ENCODE measurements at places on chromosomes 1 and 21. TPM values are rescaled to one million over a fixed set of nuclear protein-coding genes. Genes with fewer than 3 reads are reported as not detected.

The CAPZB gene
- total RNA-seq, result 224 TPM

- no peak overlapping the region for H3K4me3 ChIP-seq
- H3K4me1 ChIP-seq, result no peaks in the 10 kb centered on the region
- no peak overlapping the region for H3K27ac ChIP-seq
- no peaks in the 10 kb centered on the region for H3K27me3 ChIP-seq
These were observed 15.6 kb upstream of the ATP1B1 start for GRCh38 chr1:169090900-169091311.

The SLC1A7 gene
- total RNA-seq, result 1.2 TPM

DNA sequence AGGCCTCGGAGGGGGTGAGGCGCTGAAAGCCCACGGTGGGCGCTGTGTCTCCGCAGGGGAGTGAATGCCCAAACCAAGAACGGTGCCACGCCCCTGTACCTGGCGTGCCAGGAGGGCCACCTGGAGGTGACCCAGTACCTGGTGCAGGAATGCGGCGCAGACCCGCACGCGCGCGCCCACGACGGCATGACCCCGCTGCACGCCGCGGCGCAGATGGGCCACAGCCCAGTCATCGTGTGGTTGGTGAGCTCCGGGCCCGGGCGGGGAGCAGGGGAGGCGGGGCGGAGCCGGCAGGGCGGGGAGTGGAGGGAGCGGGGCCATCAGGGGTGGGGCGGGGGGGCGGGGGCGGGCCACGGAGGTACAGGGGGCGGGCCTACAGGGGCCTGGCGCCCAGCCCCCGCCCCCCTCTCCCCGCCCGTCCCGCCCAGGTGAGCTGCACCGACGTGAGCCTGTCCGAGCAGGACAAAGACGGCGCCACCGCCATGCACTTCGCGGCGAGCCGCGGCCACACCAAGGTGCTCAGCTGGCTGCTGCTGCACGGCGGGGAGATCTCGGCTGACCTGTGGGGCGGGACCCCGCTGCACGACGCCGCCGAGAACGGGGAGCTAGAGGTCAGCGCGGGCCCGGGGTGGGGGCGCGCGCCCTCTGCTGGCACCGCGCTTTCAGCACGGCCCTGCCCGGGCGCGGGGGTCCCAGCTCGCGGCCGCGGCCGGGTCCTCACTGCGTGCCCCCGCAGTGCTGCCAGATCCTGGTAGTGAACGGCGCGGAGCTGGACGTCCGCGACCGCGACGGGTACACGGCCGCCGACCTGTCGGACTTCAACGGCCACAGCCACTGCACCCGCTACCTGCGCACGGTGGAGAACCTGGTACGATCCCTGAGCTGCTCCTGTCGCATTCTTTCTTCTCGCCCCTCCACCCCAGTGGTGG is 15.9 kb downstream of the ESPN start:
- peaks cover 50% of the 10 kb centered on the region for H3K27me3 ChIP-seq
- H3K36me3 ChIP-seq, result no peaks in the 10 kb centered on the region
- H3K27ac ChIP-seq, result no peak overlapping the region
- no peak for DNase-seq
- no peaks in the 10 kb centered on the region for H3K4me1 ChIP-seq
- H3K4me3 ChIP-seq, result no peak overlapping the region

GRCh38 chr1:167184081-167184480 is 36.6 kb upstream of the POU2F1 start:
- no peaks in the 10 kb centered on the region for H3K4me1 ChIP-seq
- no peak for DNase-seq
- no peaks in the 10 kb centered on the region for H3K36me3 ChIP-seq
- no peak overlapping the region for H3K27ac ChIP-seq
- no peaks in the 10 kb centered on the region for H3K27me3 ChIP-seq

The PER3 gene
- 10.1 TPM for total RNA-seq

The RWDD3 gene
- 12.5 TPM for total RNA-seq

DNA sequence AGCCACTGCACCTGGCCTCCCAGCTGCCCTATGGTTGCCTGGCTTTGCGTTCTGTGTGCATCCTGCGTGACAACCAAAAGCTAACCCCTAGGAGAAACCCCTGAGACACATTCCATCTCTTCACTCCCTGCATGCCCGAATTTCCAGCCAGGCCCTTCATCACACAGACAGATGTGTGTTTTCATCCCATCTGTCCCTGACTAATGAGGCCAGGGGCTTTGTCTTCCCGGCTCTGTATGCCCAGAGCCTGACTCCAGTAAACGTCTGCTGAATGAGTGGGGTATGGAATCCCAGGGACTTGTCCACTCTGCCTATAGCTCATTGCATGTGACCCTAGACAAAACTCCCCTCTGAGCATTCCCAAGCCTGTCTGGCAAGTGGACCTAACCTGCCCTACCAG is 9.6 kb downstream of the ESPN start:
- H3K27ac ChIP-seq, result no peak overlapping the region
- no peaks in the 10 kb centered on the region for H3K4me1 ChIP-seq
- no peak for DNase-seq
- no peaks in the 10 kb centered on the region for H3K36me3 ChIP-seq
- peaks cover 4% of the 10 kb centered on the region for H3K27me3 ChIP-seq

Measured in psoas muscle (tissue), 8 donors.